ENCODE measurements at places on chromosomes 2 and 18.
A peak's percentile ranks its signal among the peaks of the same experiment; 100 is the strongest.

- peak; percentile 94 for DNase-seq
Measured at GRCh38 chr18:12750076-12750714, 47.4 kb downstream of the PSMG2 start.

- no peak for DNase-seq
Measured at GRCh38 chr18:13284330-13285027, 65.9 kb downstream of the LDLRAD4 start.

- no peak for DNase-seq
Measured at GRCh38 chr2:22907330-22907729, 477.6 kb upstream of the KLHL29 start.

DNA sequence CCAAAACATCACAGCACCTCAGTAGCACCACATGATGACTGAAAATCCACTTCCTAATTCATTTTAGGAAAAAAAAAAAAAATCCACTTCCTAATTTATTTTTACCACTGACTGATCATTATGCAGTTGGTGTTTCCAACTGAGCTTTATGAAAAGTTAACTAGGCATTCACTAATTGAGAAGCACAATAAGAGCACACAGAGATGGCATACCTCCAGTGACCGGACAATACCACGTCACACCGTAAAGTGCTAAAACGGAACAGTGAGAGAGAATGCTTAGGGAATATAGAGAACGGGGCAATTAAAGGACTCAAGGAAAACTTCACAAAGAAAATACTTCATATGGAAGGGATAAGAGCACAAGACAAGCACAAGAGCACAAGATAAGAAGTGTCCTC is 212.5 kb downstream of the NBAS start:
- DNase-seq = no peak

GRCh38 chr2:231449503-231450054 is 14.7 kb downstream of the NCL start:
- peak; percentile 58 for DNase-seq

GRCh38 chr2:10960606-10961489 is 49.1 kb downstream of the KCNF1 start:
- no peak for DNase-seq

DNA sequence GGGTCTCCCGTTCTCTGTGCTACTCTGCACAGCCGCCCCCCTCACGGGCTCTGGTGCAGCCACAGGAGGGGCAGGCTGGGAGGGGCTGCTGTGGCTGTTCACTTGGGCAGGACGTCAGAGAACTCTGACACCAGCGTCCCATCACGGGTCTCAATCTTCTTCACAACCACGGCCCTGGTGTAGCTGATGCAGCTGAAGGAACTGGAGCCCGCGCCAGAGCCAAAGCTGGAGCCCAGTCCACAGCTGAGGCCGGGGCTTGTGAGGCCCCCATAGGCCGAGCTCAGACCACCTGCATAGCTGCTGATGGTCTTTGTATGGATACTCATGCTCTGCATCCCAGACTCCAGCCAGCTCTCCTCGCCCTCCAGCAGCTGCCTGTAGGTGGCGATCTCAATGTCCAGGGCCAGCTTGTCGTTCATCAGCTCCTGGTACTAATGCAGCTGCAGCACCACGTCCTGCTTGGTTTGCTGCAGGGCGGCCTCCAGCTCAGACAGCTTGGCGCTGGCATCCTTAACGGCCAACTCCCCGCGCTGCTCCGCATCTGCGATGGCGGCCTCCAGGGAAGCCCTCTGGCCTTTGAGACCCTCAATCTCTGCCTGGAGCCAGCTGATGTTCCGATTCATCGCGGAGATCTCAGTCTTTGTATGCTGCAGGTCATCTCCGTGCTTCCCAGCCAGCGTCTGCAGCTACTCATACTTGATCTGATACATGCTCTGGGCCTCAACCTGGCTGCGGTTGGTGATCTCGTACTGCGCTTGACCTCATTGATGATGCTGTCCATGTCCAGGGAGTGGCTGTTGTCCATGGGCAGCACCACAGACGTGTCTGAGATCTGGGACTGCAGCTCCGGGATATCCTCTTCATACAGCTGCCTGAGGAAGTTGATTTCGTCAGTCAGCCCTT is 7.4 kb upstream of the DUSP19 start:
- DNase-seq = no peak

- no peak for DNase-seq
Measured at GRCh38 chr2:85748985-85749875, 4.6 kb upstream of the ATOH8 start.

GRCh38 chr2:231364961-231365810 is 30.3 kb upstream of the B3GNT7 start:
- DNase-seq = no peak

GRCh38 chr2:45329045-45329677 is 281.9 kb downstream of the SRBD1 start:
- no peak for DNase-seq

DNA sequence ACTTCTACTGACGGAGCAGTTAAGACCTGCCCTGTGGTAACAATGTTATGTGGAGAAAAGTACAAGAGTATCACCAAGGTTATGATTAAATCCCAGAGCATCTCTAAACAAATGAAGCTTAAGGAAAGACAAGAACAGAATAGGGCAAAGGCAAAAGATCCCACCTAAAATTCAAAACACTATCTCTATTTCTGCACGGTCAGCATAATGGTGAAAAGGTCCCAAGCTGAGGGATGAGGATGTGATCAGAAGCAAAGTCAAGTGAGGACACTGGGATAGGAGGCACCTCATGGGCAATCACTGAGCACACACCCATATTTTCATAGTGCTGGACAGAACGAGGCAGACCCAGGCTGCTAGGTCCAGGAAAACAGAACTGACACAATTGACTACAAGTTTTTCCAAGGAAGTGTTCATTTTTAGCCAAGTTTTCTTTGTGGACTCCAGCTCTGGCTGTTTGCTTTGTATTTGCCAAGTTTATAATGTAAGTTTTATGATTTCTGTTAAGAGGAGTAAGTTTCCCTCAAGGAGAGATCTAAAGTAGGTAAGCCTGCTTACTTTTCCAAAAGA is 77.8 kb downstream of the NCKAP5 start:
- DNase-seq = no peak
